Retina (tissue), 1 donor: ENCODE measurements at places on chromosomes 4 and X.

GRCh38 chrX:17405225-17405969, 30.4 kb downstream of the NHS start:
- no peak for DNase-seq

- DNase-seq, result no peak
Measured at GRCh38 chrX:104118765-104119164, 6.4 kb downstream of the ZCCHC18 start.

DNA sequence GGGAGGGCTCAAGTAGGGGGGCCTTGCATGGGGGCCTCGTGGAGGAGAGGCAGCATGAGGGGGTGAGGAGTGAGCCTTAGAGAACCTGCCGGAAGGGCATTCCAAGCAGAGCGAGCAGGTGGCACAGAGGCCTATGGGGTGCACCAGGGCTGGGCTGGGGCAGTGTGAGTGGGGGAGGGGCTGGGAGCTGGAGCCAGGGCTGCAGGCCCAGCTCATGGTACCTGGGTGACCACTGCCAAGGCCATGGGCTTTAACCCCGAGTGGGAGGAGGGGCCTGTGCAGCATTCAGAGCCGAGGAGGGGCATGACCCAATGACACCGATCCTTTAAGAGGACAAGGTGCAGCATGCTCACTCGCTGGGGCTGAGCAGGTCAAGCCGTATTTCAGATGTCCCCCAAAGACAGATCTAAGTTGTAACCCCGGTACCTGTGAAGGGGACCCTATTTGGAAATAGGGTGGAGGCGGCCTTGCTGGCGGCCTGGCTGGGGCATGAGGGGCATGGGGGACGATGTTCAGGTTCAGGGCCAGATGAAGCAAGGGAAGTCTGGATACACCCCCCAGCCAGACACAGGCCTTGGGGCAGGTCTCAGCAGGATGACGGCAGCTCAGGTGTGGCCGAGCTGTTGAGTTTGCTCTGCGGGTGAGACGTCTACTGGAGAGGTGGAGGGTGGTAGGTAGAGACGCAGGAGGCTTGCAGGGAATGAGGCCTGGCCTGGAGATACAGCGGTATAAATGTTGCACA, 137.0 kb downstream of the CPZ start:
- no peak for DNase-seq

- DNase-seq, result no peak
Measured at GRCh38 chr4:142480244-142480643, 365.9 kb downstream of the INPP4B start.

DNA sequence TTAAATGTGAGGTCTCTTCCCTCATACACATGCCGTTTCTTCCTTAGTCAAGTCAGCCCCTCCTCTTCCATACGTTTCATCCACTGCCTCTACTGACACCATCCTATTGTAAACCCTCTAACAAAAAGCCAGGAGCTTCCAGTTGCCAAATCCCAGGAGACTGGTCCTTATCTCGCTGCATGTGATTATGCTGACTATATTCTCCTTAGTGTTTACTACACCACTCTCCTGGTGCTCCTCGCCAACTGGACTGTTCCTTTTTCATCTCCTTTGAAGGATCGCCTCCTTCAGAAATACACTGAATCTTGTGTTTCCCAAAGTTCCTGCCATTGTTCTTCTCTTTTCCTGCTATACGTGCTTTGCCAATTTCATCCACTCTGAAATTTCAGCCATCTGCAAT, 27.7 kb downstream of the MAML3 start:
- DNase-seq, result no peak

- DNase-seq, result no peak
Measured at GRCh38 chr4:124884316-124884715, 171.8 kb upstream of the ANKRD50 start.

DNA sequence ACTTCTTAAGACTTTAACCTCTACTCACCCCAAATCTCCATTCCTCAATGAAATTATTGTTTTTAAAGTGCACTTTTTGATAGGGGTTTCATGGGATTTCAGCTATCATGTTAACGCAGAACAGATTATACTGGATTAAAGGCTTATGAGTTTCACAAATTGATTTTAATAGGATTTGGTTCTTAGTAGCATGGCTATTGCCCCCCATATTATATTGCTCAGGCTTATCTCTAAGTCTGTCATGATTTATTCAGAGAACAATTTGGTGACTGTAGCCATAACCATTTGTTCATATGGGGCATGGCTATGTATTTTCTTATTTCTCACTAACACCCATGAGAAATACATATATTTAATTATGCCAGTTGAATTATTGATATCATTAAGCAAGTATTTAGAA, 57.0 kb downstream of the MND1 start:
- no peak for DNase-seq

- no peak for DNase-seq
Measured at GRCh38 chr4:77413766-77414165, 191.9 kb upstream of the CXCL13 start.

DNA sequence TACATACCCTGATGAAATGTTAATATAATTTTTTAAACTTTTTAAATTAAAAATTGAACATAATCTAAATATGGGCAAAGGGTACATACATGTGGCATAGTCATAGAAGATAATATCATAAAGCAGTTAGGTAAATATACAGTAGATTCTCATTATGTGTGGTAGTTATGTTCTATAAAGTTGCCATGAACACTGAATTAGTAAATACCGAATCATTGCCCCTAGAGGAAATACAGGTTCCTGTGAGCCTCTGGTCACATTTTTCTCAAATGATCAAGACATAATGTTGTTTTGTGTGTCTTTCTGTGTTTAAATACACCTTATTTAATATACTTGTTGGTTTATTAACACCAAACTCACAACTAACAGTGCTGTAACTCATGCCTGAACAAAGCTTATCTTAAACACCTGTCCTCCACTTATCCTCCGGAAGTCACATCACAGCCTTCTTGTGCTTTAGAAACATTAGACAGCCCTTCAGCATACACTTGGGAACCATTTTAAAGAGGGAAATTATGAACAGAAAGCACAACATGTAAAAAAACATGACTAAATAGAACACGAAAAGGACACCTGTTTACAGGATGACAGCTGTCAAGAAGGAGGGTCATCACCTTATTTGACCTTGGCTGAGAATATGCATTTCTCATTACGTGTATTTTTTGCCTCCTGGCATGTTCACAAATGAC, 169.4 kb upstream of the NAP1L5 start:
- no peak for DNase-seq

DNA sequence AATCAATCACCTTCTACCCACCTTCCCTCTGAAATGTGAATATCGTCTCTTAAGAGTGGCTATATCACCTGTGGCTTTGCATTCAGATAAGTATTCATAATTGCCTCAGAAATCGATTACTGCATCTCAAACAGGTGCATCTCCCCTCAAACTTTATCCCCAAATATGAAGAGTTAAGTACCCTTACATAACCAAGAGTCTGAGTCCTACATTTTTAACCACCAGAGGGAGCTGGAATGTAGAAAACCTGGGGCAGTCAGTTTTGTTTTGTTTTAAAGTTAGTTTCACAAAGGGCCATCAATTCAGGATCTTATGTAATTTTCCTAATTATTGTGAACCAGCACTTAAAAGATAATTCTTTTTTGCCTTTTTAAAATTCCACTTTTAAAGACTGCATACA, 5.7 kb downstream of the TCEANC start:
- peak; percentile 28 for DNase-seq
